ENCODE measurements at places on chromosomes 4 and X. TPM values are rescaled to one million over a fixed set of nuclear protein-coding genes. Genes with fewer than 3 reads are reported as not detected.

The PALLD gene
- total RNA-seq, result 112 TPM

The RBM46 gene
- total RNA-seq, result not detected

The MTMR8 gene
- total RNA-seq, result under 0.01 TPM

The ADGRG2 gene
- under 0.01 TPM for total RNA-seq

The DMRTC1 gene
- total RNA-seq, result not detected

The SPON2 gene
- total RNA-seq, result 21.1 TPM

The MAOA gene
- 0.56 TPM for total RNA-seq

The RS1 gene
- total RNA-seq, result not detected

The SASH3 gene
- total RNA-seq, result not detected

The CLGN gene
- total RNA-seq, result 0.36 TPM

The INTU gene
- total RNA-seq, result 12.5 TPM

The NOX1 gene
- total RNA-seq, result not detected

The FRAS1 gene
- total RNA-seq, result under 0.01 TPM

- peak; percentile 88 for DNase-seq
These were observed 34.9 kb downstream of the ELOVL6 start for GRCh38 chr4:110163327-110164069.

DNA sequence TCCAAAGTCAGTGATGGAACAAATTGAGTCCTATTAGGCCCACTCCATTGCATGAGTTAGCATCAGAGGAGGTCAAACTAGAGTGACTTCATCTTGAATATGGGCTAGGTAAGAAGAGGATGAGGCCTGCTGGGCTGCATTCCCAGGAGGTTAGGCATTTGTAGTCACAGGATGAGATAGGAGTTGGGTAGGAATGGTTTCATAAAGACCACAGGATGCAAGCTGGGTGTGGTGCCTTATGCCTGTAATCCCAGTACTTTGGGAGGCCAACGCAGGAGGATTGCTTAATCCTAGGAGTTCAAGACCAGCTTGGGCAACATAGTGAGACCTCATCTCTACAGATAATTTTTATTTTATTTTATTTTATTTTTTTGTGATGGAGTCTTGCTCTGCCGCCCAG is 26.8 kb downstream of the PDGFRA start:
- peak; percentile 60 for DNase-seq

GRCh38 chr4:148653681-148654080 is 211.5 kb upstream of the NR3C2 start:
- no peak for DNase-seq

DNA sequence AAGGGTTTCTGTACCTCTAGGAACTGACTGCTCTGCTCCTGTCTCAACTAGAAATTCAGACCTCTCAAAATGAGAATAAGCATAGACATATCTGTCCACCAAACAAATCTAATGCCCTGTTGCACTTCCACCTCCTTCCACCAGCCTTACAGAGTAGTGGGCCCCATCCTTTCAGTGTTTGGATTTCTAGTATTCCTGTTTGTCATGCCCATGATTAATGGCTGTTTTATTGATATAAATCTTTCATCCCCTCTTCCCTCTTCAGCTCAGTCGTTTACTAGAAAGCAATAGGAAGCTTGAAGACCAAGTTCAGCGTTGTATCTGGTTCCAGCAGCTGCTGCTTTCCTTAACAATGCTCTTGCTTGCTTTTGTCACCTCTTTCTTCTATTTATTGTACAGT is 46.2 kb downstream of the MOSPD2 start:
- DNase-seq, result no peak

DNA sequence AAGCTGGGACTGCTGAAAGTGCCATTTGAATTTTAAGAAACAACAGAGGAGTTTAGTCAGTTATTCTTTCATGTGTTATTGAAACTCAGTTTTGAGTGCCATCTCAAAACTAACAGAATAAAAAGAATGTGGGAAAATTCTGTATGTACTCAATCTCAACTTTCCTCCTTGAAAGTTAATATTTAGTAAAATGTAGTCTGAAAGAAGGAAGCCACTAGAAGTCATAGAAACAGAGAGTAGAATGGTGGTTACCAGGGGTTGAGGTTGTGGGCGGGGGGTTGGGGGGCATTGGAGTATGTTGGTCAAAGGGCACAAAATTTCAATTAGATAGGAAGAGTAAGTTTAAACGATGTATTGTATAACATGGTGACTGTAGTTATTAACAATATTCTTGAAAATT is 628.3 kb upstream of the MAGEB2 start:
- DNase-seq, result no peak

DNA sequence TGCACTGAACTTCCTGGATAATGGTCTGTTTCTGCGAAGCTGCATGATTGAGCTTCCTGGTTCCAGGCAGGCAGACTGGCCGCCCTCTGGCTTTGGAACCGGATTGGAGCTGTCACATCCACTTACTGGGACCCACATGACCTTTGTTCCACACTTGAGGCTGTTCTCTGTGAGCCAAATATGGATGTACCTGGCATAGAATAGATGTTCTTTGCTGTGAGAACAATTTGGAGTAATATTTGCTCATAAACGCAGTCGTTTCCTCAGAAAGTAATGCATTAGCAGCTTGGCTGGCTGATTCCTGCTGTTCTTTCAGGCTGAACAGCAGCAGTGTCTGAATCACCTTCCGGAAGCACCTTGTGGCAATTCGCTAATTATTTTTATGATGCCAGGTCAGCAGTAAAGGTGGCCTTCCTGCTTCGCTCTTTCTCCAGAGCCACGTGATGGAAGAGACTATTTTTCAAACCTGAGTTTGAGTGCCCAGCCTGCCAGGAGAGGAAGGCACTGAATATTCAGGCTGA is 78.1 kb upstream of the BOD1L1 start:
- no peak for DNase-seq

GRCh38 chrX:71919431-71919830 is 8.8 kb downstream of the NHSL2 start:
- DNase-seq, result peak; percentile 19

DNA sequence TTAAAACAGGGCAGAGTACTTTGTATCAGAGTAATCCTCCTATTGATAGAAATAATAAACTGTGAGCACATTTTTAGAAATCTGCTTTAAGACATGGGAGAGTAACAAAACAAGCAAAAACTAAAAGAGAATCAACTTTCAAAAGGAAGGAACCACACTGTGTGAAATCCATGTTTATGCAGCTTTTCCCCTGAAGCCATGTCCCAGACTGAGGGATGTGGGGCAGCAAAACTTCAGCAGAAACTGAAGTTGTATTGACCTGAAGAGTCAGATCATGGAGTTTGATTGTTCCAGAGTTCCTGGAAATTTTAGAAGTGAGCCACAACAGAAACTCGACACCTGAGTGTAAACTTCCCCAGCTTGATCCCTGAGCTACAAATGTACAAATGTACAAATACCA is 53.2 kb downstream of the COMMD8 start:
- DNase-seq, result peak; percentile 23

DNA sequence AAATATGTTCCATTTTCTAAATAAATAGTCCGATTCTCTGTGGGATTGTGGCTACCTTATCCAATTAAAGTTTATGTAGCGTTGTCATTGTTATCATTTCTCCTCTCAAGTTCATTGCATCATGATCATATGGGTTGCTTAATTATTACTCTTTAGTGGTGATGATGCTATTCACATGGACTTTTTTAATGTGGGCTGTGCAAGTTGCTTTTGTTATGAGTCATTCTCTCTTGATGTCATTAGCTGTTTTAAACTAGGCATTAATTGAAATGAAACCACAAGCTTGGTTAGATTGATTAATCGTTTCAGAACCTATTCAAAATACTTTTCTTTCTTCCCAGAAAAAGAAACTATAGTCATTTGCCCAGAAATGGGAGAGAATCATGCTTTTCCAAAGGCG is 38.2 kb downstream of the NHS start:
- DNase-seq, result peak; percentile 88

GRCh38 chr4:12588582-12588981 is 895.6 kb downstream of the RAB28 start:
- DNase-seq, result no peak

DNA sequence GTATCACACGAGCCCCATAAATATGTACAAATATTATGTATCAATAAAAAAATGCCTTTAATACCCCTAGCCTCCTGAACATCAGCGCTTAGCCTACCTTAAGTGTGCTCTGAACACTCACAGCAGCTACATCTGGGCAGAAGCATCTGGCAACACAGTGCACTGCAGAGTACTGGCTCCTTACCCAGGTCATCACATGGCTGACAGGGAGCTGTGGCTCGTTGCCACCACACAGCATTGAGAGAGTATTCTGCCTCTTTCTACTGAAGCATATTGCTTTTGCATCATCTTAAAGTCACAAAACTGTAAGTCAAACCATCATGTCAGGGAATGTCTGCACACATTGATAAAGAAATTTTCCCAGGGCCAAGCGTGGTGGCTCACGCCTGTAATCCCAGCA is 55.2 kb downstream of the TRIML1 start:
- DNase-seq, result no peak

DNA sequence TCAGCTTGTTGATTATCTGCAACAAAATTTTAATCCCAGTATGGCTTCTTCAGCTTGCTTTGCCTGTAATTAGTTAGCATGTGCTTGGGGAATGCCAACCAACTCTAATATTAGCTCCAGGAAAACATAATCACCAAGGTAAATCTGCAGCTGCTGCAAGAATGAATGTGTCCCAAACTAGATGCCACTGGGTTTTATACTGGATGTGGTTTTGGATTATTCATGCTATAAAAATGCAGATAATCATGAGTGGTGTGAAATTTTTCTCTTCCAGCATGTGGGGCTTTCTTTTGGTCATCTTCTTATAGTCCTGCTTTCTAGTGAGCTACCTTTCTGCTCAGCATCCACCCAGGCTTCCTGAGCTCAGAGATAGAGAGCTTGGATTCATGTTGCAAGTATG is 295.9 kb upstream of the CASK start:
- no peak for DNase-seq

DNA sequence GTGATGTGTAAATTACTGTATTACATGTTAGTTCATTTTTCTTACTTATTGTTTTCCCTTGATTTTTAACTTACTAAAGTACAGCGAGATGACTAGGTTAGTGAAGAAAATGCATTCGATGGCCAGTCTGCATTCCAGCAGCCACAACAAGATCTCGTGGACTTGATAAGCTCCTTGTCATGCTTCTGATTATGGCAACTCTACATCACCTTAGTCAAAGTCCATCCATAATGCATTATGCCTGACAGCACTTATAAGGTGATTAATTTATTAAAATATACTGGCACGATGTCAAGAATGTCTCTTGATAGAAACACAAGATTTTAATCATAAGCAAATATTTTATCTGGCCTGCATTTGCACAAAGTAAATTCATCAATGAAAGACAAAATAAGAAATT is 109.9 kb upstream of the NAP1L5 start:
- DNase-seq, result no peak

- DNase-seq, result no peak
These were observed 329.0 kb downstream of the STIM2 start for GRCh38 chr4:27189683-27190082.

- no peak for DNase-seq
These were observed 69.5 kb downstream of the TRIM2 start for GRCh38 chr4:153273751-153274150.

DNA sequence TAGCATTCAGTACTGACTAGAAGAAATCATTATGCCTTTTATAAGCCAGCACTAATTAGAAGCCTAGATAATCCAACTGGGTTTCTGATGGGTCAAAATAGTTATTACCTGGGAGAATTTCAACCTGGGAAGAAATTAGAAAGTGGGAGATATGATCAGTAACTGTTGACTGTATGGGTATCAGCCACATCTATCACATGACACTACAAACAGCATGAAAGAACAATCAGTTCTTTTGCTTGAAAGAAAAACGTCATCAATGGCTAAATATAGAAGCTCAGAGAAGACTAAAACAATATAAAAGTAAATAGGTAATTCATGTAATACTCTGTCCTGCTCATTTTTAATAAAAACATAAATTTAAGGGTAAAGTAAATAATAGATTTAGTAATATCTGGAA is 145.1 kb downstream of the CAMK2D start:
- no peak for DNase-seq

GRCh38 chrX:134513091-134513490 is 53.1 kb downstream of the HPRT1 start:
- peak; percentile 74 for DNase-seq

- DNase-seq, result no peak
These were observed 10.8 kb downstream of the TMEM131L start for GRCh38 chr4:153476829-153477574.

DNA sequence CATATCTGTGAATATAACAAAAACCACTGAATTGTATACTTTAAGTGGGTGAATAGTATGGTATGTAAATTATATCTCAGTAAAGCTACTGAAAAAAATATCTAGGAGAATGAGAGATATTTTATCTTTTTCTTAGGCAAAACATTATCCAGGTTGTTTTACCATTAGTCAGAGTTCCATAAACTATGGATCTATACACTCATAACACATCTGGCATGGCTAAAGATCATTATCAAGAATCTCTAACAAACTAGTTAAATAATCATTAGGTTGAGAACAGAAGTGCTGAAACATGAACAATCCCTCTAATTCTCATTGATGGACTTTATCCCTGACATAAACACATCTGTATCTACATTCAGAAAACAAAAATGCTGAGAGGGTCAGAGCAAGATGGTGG is 15.6 kb downstream of the MED14 start:
- peak; percentile 45 for DNase-seq

DNA sequence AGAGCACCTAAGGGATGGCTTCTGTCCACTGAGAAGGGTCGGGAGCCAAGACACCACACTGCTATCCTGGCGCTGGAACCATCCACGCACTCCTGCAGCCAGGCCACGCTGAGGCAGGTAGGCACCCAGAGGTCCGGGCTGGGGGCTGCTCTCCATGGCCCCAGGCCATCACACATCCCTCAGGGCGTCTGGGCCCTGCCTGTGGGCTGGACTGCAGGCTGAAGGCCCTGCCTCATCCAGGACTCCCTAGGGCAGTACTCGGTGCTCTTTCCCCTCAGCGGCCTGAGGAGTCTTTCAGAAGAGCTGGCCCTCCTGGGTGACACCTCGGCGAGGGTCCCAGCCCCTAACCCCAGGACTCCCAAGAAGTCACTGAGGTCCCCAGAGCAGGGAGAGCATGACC is 17.7 kb downstream of the FGFR3 start:
- DNase-seq, result no peak

GRCh38 chrX:16199343-16199742 is 32.1 kb downstream of the MAGEB17 start:
- DNase-seq, result no peak

DNA sequence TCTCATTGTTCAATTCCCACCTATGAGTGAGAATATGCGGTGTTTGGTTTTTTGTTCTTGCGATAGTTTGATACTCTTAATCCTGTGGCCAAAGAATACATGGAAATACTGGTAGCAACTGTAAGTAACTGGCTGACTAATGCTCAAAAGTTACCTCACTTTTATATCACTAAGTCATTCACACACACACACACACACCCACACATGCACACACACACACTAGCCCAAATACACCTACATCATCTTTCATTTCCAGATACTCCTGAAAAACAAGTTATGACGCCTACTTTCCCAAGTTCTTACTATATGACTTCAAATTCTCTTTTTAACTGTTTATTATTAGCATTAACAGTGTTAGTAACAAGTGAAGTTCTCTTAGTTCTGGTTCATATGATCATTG is 101.3 kb downstream of the DCHS2 start:
- DNase-seq, result no peak

DNA sequence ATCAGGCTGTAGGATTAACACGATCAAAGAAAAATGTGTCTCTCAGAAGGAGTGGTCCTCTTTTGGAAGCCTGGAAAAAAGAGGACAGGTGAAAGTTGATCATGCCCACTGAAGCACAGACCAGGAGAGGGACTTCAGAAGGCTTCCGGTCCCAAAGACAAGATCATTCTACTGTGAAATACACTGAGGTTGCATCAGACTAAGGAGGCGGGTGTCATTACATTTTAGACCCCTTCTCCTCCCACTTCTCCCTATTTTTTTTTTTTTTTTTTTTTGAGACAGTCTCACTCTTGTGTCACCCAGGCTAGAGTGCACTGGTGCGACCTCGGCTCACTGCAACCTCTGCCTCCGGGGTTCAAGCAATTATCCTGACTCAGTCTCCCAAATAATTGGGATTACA is 67.5 kb downstream of the RBM47 start:
- no peak for DNase-seq
